ENCODE measurements at places on chromosomes 5 and 9. TPM values are rescaled to one million over a fixed set of nuclear protein-coding genes. Genes with fewer than 3 reads are reported as not detected.

Gene WHRN
- total RNA-seq, result 3.6 TPM

Gene ESM1
- 0.29 TPM for total RNA-seq

Gene GFPT2
- total RNA-seq, result 3.2 TPM

Gene SOHLH1
- not detected for total RNA-seq

Gene ABO
- total RNA-seq, result 58.0 TPM

Gene IL17B
- not detected for total RNA-seq

Gene SPRY4
- 8.4 TPM for total RNA-seq

Gene CD180
- total RNA-seq, result 1.4 TPM

Gene OTP
- not detected for total RNA-seq

Gene DIPK1B
- total RNA-seq, result 0.82 TPM

Gene INSL6
- total RNA-seq, result not detected

Gene SEMA5A
- 23.3 TPM for total RNA-seq

Gene LECT2
- total RNA-seq, result not detected

Gene TTC23L
- total RNA-seq, result 0.35 TPM

Gene BNC2
- total RNA-seq, result 2.1 TPM

Gene C5orf46
- total RNA-seq, result not detected

Gene ADRB2
- total RNA-seq, result 1.2 TPM

Gene CDK7
- 21.9 TPM for total RNA-seq

Gene SLC23A1
- total RNA-seq, result 7.0 TPM

Gene PCSK1
- total RNA-seq, result 3.6 TPM

Gene ENTREP1
- total RNA-seq, result 3.0 TPM

Gene FOXD4L6
- total RNA-seq, result not detected

Gene TMC1
- 0.29 TPM for total RNA-seq

Gene TEX48
- total RNA-seq, result not detected

Gene ADCY2
- 0.67 TPM for total RNA-seq

Measured in colonic mucosa (tissue), 4 donors.